ENCODE measurements at places on chromosomes 2 and 18. TPM values are rescaled to one million over a fixed set of nuclear protein-coding genes. Genes with fewer than 3 reads are reported as not detected.

DNA sequence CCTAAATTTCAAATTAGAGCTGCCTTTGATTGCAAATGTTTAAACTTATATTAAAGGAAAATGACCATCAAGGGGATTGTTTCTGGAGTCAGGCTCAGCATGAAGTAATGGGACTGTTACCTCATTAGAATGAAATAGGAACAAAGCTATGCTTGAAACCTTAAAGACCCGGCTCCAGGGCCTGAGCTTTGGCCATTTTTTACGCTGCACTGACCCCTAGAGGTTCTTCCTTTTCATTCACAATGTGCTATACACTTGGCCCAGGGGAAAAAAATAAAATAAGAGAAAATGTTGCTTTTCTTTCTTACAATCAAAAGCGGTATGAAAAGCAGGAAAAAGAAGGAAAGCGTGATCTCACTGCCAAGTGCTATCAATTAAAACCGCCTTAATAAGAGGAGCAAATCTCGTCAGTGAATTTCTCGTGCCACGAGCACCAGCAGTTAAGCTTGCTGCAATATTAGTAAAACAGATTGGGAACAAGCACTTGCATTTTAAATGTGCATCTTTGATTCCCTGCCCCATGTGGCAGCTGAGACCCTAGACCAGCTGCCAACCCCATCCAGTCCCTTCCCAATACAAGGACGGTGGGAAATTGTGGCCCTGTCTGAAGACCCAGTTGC is 96.6 kb downstream of the MBD2 start:
- DNase-seq, result peak; percentile 21
- H3K27me3 ChIP-seq, result no peaks in the 10 kb centered on the region
- no peak overlapping the region for H3K27ac ChIP-seq
- no peaks in the 10 kb centered on the region for H3K4me1 ChIP-seq
- no peak overlapping the region for H3K4me3 ChIP-seq

GRCh38 chr2:11482473-11483035 is 16.6 kb upstream of the E2F6 start:
- H3K4me1 ChIP-seq, result peaks cover 15% of the 10 kb centered on the region
- peak overlapping the region; percentile 50 for H3K4me3 ChIP-seq
- H3K27me3 ChIP-seq, result peaks cover 4% of the 10 kb centered on the region
- H3K27ac ChIP-seq, result no peak overlapping the region
- H3K36me3 ChIP-seq, result no peaks in the 10 kb centered on the region

- no peaks in the 10 kb centered on the region for H3K4me1 ChIP-seq
- no peaks in the 10 kb centered on the region for H3K27me3 ChIP-seq
- no peak overlapping the region for H3K4me3 ChIP-seq
- peak; percentile 25 for DNase-seq
Measured at GRCh38 chr2:232142049-232142448, 180.5 kb downstream of the DIS3L2 start.

The TRPM8 gene
- not detected for total RNA-seq

The LRP2 gene
- total RNA-seq, result 0.05 TPM

All from heart left ventricle (tissue), 16 donors.